ENCODE measurements at places on chromosomes 13 and 19.

GRCh38 chr19:49848938-49849337, 2.0 kb upstream of the PTOV1 start:
- DNase-seq: no peak

DNA sequence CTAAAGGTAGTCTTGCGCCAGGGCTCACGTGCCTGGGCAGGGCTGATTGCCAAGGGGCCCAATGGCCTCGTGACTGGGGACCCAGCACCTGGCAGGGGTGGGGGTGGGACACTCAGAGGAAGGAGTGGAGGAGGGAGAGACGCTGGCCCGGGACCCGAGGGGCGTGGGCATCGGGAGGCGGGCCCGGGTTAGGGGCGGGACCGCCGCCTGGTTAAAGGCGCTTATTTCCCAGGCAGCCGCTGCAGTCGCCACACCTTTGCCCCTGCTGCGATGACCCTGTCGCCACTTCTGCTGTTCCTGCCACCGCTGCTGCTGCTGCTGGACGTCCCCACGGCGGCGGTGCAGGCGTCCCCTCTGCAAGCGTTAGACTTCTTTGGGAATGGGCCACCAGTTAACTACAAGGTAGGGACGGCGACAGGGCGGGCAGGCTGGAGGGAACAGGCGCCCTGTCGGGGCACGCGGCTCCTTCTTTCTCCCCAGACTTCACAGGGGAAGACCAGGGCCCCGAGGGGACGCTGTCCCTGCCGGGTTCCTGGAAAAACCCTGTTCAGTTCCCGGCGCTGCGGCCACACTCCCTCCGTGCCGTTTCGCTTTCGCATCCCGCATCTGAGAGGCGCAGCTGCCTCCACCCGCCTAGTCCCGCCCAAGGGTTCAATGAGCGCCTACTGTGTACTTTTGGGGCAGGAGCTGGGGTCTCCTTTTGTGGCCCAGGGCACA, at the start of gene IFI30:
TSS of gene IFI30 (plus strand) at position 242 of the 717 bp plus-strand sequence. CDS start at position 271, 29 bp downstream.
- DNase-seq: peak; percentile 89

DNA sequence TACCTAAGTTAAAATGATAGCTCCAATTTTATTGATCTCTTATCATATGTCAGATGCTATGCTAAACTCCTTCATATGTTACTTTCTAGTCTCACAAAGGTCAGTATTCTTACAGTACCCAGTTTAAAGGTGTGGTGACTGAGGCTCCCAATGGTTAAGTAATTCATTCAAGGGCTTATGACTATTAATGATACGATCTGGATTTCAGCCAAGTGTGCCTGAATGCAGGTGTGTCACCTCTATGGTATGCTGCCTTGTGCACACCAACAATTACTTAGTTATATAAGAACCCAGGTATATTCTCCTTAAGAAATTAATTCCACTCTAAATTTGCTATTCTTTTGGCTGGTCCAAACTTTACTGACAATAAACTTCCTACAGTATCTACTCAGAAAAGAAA, 84.6 kb upstream of the TRPC4 start:
- DNase-seq: no peak

DNA sequence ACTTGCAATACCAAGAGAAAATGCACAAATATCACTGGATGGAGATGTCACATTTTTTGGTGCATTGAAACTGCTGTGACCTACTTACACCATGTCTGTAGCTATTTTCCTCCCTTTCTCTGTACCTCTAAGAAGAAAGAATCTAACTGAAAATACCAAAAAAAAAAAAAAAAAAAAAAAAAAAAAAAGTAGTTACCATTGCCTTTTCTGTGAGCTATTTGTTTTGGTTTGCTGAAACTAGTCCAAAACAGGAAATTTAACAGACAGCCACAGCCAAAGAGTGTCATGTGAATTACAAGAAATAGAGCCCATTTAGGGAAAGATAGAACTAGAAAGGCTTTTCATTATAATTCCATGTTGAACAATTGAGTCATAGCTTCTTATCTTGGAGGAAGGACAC, 37.3 kb downstream of the TNFSF13B start:
- no peak for DNase-seq

GRCh38 chr13:79404361-79404760, 1.7 kb downstream of the RBM26 start:
- DNase-seq: no peak

DNA sequence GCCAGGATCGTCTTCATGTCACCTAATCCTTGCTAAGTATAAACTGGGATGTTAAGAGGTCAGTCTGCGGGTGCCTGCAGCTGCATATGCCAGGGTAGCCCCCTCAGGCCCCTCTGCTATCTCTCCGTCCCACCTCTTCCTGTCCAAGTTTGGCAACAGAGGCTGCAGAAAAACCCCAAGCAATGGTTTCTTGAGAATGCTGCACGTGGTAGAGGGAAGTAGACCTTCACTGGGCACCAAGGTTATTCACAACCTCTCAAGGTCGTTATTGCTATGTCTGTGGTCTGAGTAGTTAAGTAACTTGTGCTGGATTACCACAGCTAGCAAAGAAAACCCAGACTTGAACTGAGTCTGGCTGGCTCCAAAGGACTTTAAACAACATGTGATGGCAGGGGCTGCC, 77.9 kb upstream of the XPO4 start:
- no peak for DNase-seq

GRCh38 chr13:35990196-35990595, 141.0 kb downstream of the DCLK1 start:
- DNase-seq: peak; percentile 64

DNA sequence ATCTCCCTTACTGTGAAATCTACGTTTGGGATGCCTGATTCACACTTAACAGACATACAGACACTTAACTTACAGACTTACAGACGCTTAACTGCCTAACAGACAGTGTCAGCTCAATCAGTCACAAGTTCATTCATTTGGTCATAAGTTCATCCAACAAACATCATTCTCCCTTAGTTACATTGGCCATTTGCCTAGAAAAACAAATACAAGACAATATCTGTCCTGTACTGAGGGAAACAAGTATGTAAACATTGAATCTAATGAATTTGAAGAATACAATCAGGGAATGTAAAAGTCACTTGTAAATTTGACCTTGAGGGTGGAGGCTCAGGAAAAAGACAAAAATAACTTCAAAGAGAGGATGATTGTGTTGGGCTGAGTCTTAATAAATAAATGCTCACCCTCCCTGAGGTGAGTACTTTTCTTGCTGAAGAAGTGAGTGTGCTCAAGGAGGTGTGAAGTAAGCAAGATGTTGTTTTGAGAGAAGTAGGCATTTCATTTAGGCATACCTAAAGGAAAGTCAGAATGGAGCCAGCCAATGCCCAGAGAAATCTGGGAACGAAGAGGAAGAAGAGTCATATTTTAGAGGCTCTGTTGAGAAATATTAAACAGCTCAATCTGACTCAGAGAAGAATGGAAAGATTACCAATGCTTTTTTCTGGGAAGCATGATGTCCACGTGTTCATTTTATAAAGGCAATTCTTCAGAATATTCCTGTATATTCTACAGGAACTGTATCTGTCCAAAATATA, 958.4 kb upstream of the SLC10A2 start:
- no peak for DNase-seq

- DNase-seq: no peak
These were observed 21.0 kb upstream of the N4BP2L1 start for GRCh38 chr13:32448972-32449371.

DNA sequence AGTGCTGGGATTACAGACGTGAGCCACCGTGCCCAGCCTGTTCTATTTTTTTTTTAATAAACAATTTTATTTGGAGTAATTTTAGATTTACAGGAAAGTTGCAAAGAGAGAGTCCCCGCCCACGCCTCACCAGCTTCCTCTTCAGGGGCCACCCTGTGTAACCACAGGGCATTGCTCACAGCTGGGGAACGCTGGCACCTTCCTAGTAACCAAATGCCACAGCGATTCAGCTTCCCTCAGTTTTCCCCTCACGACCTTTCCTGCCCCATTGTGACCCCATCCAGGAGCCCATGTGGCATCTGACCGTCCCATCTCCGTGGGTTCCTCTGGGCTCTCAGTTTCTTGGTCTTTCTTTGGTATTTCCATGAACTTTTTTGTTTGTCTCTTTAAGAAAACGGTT, 83.9 kb downstream of the GNG7 start:
- DNase-seq: no peak

DNA sequence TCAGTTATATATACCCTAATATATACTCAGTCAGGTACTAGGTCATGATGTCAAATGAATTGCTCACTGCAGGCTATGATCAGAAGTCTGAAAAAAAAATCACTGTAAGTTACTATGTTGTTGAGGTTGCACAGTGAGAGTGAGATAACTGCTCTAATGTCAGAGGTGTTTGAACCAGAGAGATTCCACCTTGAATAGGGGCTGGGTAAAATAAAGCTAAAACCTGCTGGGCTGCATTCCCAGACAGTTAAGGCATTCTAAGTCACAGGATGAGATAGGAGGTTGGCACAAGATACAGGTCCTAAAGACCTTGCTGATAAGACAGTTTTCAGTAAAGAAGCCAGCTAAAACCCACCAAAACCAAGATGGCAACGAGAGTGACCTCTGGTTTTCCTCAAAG, 10.2 kb downstream of the EPSTI1 start:
- no peak for DNase-seq

GRCh38 chr13:112791663-112792440, 102.0 kb downstream of the ATP11A start:
- DNase-seq: no peak

- DNase-seq: no peak
These were observed 353.6 kb downstream of the SPRY2 start for GRCh38 chr13:79987323-79987722.

GRCh38 chr13:67283637-67284036, 53.5 kb upstream of the PCDH9 start:
- no peak for DNase-seq

GRCh38 chr13:106721599-106721998, 153.7 kb upstream of the ARGLU1 start:
- no peak for DNase-seq

DNA sequence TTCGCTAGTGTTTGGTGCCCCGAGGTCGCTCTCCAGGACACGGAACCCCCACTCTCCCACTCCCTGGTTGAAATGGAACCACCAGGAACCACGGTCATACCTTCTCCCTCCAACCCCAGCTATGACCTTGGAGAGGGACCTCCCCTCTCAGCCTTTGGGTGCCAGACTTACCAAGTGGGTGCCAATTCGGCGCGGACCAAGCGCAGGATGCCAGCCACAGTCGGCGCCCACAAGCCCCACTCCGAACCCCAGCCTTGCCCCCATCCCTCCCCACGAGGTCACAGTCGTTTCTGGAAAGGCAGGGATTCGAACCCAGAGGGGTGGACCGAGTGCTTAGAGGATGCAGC, 910 bp downstream of the PDE4C start:
- no peak for DNase-seq

DNA sequence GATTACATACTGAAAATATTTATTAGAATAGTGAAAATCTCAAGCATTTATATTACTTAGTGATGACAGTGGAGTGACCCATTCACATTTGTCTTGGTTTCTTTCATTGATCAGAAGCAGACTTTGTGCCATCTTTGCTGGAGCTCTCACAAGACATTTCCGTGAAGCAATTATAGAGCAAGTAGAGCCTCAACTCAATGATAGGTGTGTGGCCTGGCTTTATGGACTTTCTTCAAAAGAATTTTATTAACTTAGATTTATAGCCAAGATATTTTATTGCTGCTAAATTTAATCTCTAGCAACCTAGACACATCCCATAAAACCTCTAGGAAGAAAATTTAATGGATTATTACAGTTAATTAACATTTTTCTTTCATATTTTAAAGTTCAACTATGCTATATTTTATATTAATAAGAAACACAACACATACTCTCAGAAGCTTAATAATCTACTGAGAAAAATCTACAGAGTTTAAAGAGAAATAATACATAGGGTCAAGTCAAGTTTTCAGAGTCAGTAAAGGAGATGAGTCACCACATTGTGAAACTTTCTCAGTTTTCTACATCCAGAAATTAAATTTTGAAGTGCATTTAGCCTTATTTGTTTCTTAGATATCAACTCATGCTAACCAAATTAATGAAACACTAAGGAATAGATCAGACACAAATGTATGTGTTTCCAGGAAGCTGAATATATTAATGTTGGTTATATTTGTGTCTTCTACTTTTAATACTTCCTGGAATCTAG, 160.5 kb downstream of the LACC1 start:
- DNase-seq: no peak

DNA sequence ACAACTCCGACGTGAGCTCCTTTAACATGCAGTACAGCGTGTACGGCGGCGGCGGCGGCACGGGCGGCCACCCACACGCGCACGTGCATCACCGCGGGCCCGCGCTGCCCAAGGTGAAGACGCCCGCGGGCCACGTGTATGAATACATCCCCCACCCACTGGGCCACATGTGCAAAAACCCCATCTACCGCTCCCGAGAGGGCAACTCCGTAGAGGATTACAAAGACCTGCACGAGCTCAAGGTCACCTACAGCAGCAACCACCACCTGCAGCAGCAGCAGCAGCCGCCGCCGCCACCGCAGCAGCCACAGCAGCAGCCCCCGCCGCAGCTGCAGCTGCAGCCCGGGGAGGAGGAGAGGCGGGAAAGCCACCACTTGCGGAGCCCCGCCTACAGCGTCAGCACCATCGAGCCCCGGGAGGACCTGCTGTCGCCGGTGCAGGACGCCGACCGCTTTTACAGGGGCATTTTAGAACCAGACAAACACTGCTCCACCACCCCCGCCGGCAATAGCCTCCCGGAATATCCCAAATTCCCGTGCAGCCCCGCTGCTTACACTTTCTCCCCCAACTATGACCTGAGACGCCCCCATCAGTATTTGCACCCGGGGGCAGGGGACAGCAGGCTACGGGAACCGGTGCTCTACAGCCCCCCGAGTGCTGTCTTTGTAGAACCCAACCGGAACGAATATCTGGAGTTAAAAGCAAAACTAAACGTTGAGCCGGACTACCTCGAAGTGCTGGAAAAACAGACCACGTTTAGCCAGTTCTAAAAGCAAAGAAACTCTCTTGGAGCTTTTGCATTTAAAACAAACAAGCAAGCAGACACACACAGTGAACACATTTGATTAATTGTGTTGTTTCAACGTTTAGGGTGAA, 6.6 kb downstream of the SLITRK5 start:
- DNase-seq: peak; percentile 81

DNA sequence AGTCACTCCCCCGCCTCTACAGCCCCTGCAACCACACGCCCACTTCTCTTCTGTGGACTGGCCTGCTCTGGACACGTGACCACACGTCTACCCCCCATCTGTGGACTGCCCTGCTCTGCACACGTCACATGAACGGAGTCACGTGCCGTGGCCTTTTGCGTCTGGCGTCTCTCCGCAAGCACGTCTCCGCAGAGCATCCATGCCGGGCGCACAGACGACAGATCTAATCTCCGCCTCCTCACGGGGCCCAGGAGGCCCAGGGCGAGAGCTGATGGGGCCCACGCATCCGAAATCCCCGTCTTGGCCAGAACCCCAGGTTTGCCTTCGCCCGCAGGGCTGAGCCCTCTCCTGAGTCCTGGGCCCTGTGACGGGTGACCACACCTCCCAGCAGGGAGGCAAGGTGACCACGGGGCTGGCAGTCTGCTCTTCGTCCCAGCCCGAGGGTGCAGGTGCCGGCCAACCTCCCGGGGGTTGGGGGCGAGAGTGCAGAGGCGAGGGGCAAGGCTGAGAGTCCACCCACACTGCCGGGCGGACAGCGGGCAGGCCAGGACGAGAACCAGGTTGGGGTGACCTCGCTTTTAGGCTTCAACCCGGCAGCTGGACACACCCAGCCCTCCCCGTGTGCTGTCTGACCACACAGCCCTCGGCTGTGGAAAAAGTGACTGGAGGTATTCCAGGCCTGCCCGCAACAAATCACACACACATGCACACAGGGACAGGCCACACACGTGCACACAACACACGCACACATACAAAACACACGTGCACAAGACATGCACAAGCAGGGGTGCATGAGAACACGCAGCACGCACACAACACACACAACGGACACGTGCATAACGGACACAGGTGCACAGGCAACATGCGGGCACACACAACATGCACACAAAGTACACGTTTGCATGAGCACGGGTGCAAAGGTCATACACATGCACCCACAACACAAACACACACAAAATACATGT, 3.9 kb downstream of the SBNO2 start:
- DNase-seq: no peak
